Adipocyte (in vitro differentiated cells): ENCODE measurements at places on chromosomes 7 and 10.

GRCh38 chr10:43746906-43747305 is 98.2 kb upstream of the ZNF32 start:
- no peak for DNase-seq

DNA sequence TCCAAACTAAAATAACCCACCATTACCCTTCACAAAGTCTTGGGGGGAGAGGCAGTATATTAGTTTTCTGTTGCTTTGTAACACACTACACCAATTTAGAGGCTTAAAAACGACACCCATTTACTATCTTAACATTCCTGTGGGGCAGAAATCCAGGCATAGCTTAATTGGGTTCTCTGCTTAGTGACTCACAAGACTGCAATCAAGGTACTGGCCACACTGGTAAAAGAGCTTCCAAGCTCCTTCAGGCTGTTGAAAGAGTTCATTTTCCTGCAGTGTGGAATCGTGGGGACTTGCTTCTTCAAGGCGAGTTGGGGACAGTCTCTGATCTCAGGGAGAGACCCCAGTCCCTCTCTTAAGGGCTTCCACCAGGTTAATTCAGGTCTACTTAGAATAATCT is 139.1 kb downstream of the XPNPEP1 start:
- DNase-seq: peak; percentile 1

DNA sequence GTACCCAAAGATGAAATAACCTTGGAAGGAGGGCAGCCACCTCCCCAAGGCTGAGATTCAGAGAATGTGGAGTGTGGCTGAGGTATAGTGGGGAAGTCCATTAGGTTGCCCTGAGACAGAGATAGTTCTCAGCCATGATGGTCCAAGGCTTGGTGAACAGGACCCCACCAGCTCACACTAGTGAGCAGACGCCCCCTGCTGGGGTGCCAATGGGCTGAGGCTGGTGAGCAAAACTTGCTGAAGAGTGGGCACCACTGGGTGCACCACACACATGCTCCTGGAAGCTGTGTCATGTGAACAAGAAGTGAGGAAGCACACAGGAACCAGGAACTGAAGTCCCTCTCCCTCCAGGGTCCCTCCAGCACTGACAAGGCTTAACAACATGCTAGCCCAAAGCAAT is 8.9 kb downstream of the FBXL13 start:
- peak; percentile 42 for DNase-seq

- DNase-seq: no peak
Observed at GRCh38 chr10:58723186-58723585, 210.5 kb downstream of the BICC1 start.

DNA sequence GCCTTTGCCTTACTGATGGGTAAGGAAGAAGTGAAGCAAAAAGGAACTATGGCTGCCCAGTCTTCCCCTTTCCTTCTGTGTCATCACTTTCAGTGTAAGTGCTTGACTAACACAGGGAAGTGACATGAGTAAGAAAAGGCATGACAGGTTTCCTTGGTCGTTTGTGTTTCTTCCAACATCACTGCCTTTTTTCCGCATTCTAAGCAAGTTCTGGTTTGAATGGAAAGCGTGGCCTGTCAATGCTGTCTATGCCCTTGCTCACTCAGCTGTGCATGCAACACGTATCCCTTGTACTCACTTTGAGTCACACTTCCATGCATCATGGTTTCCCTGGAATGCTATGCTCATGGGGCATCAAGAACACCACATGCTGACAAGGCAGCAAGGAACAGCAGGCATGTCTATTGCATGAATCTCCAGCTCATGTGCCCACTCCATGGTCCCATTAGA is 111.8 kb downstream of the OAT start:
- no peak for DNase-seq

GRCh38 chr7:20778063-20778721 is 8.5 kb downstream of the SP8 start:
- DNase-seq: peak; percentile 64

GRCh38 chr7:131536361-131536849 is 20.0 kb downstream of the PODXL start:
- no peak for DNase-seq

GRCh38 chr7:27430105-27430504 is 187.5 kb downstream of the EVX1 start:
- DNase-seq: no peak

GRCh38 chr10:94571528-94571927 is 25.9 kb downstream of the HELLS start:
- no peak for DNase-seq

GRCh38 chr10:79286318-79286951 is 60.8 kb upstream of the PPIF start:
- no peak for DNase-seq

GRCh38 chr7:106369352-106369751 is 84.6 kb upstream of the NAMPT start:
- DNase-seq: peak; percentile 70

DNA sequence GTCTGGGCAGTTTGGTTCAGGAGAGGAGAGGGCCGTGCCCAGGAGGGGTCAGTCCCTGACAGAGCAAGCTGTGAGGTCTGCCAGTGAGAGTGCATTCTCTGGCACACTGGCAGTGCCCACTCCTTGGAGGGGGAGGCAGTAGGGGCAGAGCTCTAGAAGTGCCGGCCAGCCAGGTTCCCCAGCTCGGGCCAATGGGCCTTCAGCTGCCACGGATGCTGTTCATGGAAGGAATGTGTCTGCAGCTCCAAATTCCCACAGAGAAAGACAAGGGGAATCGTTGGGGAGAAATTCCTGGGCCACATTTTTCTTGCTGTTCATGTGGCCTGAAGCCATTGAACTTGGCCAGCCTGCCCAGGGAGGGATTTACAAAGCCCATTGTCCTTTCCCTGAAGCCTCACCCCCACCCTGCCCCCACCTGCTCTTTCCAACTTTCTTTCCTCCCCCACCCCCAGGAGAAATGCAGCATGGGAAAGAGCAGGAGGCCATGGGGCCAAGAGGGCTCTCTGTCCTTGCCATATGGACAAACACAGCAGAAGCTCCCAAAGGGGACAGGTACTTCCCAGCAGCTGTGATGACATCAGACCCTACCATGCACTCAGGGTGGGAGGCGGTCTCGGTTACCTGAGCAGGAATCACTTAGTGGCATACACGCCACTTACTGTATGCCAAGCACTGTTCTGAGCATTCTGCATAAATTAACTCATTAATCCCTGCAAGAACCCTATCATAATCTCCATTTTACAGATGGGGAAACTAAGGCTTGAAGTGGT is 70.7 kb downstream of the ARHGAP22 start:
- DNase-seq: peak; percentile 48
